ENCODE measurements at places on chromosomes 4 and X. TPM values are rescaled to one million over a fixed set of nuclear protein-coding genes. Genes with fewer than 3 reads are reported as not detected.

DNA sequence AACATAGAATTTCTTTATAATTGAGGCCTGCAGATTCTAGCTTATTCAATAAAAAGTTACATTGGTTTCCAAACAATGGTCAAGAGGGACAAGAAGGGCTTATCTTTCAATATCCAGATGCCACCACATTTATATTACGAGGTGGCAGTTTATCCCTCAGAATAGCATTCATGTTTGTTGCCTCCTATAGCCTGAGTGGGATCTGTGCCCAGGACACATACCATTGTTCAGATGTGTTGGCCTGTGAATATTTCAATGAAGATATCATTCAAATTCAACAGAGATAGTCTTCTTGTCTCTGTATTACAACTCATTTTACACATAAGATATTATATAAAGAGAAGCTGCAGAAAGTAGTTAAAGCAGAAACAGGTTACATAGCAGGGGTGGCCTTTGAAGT, 20.5 kb downstream of the GLRB start:
- DNase-seq: no peak

- no peak for DNase-seq
Measured at GRCh38 chrX:153638436-153639176, 8.4 kb upstream of the DUSP9 start.

DNA sequence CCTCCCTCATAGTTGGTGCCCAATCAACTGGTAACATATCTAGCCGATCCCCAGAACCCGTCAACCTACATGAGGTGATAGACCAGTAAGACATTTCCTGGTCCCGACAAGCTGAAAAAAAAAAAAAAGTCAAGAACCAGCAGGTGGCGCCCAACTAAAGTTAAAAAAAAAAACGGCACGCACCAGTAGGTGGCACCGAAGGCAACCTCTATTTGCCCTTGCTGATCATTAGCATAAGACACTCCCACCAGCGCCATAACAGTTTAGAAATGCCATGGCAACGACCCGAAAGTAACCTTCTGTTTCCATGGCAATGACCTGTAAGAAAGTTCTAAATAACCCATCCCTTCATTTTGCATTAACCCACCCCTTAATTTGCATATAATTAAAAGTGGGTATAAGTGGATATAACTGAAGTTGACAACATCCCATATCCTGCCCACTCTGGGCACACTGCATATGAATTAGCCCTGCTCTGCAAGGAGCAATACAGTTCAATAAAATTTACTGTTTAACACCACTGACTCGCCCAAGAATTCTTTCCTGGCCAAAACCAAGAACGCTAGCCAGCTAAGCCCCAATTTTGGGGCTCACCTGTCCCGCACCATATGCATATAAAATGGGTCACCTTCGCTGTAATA, 83.9 kb upstream of the SPANXB1 start:
- no peak for DNase-seq

GRCh38 chr4:6107886-6108285, 89.7 kb upstream of the C4orf50 start:
- no peak for DNase-seq

H2BW2 gene
- not detected for total RNA-seq

- no peak for DNase-seq
Measured at GRCh38 chrX:104995546-104995945, 224.9 kb downstream of the TEX13A start.

DNA sequence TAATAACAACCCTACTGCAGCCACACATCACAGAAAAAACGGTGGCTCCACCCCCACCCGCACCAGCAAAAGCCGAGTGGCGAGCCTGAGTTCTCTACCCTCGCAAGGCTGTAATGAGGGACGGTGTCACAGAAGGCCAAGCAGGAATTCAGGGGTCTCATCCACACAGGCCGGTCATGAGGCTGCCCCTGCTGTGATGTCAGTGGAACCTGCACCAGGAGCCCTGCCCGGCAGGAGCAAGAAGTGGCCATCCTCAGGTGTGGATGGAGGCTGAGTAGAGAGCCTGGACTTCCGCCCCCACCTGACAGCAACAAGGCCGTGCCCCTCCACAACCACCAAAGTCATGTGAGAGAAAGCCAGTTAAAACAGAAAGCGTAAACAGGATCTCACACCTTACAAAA, 20.6 kb downstream of the LYAR start:
- DNase-seq: no peak

DNA sequence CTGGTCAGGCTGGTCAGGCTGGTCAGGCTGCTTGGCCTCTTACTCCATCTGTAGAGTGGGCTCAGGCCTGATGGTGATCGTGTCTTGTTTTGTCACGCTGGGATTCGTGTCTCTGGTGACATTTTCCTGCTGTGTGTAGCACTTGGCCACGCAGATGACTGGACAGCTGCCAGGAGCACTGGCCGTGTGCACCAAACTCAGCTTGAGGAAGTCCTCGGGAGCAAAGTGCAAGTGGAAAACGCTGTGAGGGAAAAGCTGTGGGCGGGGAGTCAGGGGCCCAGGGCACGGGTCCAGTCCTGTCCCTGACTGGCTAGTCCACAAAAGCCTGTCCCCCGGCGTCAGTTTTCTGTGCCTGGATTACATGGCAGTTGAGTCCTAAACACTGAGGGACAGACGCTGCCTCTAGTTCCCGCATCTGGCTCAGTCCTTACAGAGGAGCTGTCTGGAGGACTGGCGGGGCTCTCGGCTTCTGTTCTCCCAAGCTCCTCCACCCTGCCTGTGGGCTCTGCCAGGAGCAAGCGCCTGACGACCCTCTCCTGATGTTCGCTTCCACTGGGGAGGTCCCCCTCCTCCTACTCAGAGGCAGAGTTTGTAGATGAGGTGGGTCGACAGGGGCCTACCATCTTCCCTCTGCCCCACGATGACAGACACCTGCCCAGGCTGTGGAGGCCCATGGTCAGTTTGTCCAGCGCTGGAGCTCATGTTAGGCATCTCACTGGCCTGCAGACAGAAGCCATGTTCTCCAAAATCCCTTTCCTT, 35.9 kb upstream of the GRPEL1 start:
- peak; percentile 85 for DNase-seq

DNA sequence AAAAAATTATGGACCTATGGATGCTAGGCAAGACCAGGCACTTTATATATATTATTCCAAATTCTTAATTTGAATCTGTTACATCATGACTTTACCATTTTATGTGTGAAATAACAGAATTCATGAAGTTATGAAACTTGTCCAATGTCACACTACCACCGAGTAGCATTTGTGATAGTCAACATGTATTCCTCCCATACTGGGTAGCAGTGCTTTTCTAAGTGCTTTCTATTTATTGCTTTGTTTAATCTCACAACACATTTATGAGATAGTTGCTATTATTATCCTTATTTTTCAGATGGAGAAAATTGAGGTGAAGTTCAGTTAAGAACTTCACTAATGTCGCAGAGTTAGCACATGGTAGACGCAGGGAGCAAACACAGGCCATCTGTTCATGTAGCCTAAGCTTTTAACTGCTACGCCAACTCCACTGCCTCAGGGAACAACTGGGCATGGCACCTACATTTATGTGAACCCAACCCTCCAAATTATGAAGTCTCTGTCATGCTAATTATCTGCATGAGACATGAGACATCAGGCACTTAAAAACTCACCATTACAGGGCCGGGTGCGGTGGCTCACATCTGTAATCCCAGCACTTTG, 20.8 kb downstream of the GUCY1A1 start:
- DNase-seq: no peak

FGG gene
- 0.24 TPM for total RNA-seq

DNA sequence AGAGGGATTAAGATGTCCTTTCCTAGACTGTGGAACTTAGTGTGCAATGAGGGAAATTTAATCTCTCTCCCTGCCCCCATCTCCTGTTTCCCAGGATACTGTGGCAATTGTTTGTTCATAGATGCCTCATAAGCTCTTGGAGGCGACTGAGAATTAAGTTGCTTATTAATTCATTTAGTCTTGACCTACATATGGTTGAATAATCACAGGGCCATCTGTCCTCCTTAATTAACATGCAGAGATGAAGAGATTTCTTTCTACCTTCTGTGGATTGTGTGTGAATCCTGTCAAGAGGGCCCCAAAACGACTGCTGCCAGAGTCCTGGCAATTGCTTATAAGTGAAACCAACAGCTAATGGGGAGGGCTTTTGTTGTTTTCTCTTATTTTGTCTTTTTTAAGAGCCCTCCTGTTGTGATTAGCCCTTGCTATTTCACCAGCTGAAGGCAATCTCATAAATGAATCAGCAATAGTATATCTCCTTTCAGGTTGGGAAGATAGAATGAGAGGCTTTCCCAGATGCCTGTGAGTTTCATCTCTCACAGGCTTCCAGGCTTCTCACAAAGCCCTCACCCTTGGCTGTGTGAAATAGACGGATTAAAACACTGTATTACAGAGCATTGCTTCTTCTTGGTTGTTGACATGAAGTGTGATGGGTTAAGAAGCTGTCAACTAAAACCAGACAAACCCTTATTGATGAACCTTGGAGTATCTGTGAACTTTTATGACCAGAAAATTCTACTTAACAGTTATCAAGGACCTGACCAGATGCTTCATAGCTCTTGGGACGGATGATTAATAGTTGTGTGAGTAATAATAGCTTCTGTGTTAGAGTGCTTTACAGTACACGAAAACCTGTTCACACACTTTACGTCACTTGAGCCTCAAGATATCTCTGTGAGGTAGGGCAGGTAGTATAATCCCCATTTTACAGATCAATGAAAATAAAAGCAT, 58.5 kb downstream of the PGRMC2 start:
- DNase-seq: no peak

SEPTIN6 gene
- total RNA-seq: 19.6 TPM

- DNase-seq: no peak
Measured at GRCh38 chr4:152206646-152207377, 329.1 kb downstream of the FBXW7 start.

DNA sequence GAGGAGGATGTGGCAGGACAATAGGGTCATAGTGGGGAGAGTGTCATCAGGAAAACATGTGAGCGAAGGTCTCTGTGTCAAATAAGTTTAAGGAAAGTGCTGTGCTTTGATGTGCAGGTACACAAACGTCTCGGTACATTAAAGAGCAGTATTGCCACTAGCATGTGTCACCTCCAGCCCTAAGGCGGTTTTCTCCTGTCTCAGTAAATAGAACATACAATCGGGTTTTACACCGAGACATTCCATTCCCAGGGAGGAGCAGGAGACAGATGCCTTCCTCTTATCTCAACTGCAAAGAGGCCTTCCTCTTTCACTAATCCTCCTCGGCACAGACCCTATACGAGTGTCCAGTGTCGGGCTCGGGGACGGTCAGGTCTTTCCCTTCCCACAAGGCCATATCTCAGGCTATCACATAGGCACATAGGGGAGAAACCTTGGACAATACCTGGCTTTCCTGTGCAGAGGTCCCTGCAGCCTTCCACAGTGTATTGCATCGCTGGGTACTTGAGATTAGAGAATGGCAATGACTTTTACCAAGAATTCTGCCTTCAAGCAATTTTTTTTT, 684.5 kb downstream of the PDHA2 start:
- DNase-seq: no peak

GRCh38 chr4:75672461-75673026, 667 bp downstream of the G3BP2 start:
- DNase-seq: peak; percentile 72

DNA sequence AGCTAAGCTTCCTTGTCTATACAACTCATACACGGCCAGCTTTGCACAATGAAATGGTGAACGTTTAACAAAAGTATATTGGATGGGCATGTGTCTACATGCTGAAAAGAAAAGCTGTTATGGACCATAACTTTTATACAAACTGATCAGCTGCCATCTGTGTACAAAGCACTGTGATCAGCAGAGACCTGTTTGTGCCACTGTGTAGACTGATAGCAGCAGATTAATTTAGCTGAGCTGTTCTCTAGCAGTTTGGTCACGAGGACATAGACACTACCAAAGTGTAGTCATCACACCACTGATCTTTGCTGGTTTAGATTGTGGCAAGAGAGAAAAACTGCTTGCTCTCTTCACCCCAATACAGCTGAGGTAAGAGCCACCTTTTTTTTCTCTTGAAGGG, 124.5 kb downstream of the RAPGEF2 start:
- DNase-seq: no peak

RP2 gene
- total RNA-seq: 5.7 TPM

NRK gene
- total RNA-seq: 1.4 TPM

DNA sequence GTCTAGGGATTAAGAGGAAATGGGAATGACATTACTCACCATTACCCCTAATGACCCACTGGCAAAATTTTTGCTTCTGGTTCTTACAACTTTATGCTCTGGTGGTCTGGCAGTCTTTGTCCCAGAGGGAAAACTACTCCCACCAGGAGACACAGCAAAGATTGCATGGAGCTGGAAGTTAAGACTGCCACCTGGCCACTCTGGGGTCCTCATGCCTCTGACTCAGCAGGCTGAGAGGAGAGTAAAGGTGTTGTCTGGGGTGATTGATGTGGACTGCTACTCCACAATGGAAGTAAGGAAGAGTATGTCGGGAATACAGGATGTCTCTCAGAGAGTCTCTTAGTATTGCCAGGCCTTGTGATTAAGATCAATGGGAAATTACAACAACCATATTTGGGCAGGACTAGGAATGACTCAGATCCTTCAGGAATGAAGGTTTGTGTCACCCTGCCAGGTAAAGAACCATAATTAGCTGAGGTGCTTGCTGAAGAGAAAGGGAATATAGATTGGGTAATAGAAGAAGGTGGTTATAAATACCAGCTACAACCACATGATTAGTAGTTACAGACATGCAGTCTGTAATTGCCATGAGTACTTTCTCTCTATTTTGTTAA, 215.5 kb downstream of the GPAT3 start:
- no peak for DNase-seq

HSD17B13 gene
- 0.18 TPM for total RNA-seq

- no peak for DNase-seq
Measured at GRCh38 chr4:186737427-186737826, 13.8 kb upstream of the FAT1 start.

CNGA1 gene
- total RNA-seq: 0.92 TPM

GRCh38 chrX:36314303-36314702, 394.8 kb downstream of the CFAP47 start:
- DNase-seq: no peak

DNA sequence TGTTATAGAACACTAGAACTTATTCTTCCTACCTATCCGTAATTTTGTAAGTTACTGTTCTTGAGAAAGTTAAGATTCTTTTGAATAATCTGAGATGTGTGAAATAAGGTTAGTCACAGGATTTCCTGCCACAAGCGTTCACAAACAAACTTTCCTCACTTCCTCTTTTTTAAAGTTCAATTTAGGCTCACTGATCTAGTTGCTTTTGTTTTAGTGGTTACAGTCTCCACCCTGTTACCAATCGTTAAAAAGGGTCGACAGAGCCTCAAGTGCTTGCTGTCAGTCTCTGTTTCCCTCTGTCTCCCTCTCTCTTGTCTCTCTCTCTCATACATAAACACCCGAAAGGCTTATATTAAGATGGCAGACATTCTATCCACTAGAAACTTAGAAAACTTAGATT, 35.9 kb upstream of the STK26 start:
- no peak for DNase-seq

GAGE13 gene
- not detected for total RNA-seq

DNA sequence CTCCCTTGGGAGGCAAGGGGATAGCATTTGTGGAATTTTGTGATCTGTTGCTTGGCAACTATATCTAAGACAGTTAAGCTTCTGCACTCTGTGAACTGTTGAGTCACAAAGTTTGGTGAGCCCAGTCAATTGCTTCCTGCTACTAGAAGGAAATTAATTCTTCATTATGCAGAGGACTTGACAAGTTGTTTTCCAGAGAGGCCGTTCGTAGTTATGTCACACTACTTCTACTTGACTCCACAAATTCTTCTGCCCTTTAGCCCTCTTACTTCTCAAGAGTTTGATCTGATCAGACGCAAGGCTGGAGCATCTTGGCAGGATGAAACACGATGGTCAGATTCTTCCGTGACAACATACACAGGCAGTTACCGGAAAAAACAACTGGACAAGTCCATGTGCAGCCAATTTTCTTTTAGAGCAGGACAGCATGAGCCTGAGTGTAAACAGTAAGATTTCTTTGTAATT, at the start of gene C4orf51:
TSS of gene C4orf51 (plus strand) at position 156 of the 465 bp plus-strand sequence. CDS start at position 214, 58 bp downstream.
- DNase-seq: no peak

Measured in left cardiac atrium (tissue), 4 donors.